NAMALWA (cell line): ENCODE measurements at places on chromosomes 16 and 17.

- no peak for DNase-seq
Measured at GRCh38 chr16:77596261-77596660, 126.1 kb upstream of the NUDT7 start.

DNA sequence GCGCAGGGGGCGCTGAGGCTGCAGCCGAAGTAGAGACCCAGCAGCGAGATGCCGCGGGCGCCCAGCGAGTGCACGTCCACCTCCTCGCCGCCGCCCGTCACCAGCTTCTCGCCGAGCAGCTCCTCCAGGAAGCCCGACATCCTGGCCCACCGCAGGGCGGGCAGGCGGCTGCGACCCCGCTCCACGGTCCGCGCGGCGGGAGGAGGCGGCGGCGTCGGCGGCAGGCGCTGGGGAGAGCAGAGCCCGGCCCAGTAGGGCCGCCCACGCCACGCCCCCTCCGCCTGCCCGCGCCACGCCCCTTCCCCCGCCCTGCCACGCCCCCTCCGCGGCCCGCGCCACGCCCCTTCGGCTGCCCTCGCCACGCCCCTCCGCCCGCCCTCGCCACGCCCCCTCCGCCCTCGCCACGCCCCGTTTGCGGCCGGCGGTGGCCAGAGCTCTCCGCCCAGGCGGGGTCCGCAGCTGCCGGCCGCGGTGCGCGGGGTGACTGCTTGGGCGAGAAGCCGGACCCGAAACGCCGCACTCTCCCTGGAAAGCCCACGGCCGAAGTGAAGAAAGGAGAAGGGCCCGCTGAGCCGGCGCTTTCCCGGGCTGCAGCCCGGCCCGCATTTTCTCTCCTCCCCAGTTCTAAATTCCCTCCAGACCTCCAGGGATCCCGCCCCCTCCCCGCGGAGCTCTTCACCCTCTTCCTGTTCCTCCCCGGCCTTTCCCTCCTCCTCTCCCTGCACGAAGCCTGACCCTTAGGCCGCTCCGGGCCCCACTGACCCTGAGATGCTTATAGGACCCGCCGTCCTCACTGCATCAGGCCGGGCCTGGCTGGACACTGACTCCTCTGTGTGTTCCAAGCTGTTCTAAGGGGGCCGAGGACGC lies at the start of gene NXN:
Gene NXN, minus strand, starts transcription at position 238 of the 867 bp plus-strand sequence.
- DNase-seq = peak; percentile 49

GRCh38 chr16:66133643-66134338 lies 232.7 kb upstream of the CDH5 start:
- DNase-seq = no peak

DNA sequence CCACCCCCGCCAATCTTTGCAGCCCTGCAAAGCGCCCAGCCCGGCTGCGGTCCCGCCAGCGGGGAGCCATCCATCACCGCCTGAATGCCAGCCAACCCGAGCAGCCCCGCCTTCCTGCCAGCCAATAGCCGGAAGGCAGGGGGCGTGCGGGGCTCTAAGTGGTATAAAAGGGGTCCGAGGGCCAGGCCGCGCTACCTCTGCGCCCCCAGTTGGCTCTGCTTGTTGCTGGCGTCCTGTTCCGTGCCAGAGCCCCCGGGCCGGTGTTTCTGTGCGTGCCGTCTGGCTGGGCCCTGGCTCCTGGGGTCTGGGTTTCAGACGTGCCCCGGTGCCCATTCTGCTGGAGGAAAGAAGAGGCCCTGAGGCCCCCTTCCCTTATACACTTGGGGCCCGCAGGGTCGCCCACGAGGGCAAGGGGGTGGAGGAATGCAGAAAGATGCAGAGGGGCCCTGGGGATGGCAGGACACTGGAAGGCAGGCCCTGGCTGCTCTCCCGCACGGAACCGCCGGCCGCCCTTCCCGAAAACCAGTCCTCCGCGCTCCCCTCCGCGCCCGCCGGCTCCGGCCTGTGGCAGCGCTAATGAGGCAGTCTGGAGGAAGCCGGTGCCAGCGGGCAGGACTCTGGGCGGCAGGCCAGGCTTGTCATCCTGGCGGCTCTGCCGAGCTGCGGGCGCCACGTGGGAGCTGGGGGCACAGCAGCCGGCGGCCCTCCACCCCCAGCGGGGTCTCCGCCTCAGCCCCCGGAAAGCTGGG lies 14.0 kb downstream of the COPZ2 start:
- peak; percentile 91 for DNase-seq

- DNase-seq = no peak
Measured at GRCh38 chr16:4408323-4408690, 8.1 kb downstream of the CORO7 start.

- no peak for DNase-seq
Measured at GRCh38 chr17:4706121-4706520, 2.2 kb upstream of the PELP1 start.

DNA sequence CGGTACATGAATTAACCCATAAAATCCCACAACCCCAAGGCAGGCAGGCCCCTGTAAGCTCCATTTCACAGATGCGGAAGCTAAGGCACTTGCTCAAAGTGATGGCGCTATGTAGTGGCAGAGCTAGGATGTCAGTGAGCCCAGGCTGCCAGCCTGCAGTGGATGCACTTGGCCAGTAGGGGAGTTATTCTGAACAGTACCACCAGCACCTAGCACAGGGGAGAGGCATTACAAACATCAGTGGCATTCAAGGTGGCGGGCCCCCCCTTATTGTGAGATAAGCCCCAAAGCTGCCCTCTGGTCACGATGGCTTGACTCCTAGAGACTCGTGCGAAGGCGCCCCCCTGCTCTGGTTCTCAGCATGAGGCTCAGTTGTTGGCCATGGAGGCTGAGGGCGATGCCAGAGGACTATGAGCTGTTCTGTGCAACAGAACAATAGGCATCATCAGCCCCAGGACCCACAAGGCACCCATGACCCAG lies 33.8 kb downstream of the GTF3C1 start:
- peak; percentile 62 for DNase-seq

GRCh38 chr17:48290378-48290777 lies 139.6 kb downstream of the SKAP1 start:
- DNase-seq = no peak

DNA sequence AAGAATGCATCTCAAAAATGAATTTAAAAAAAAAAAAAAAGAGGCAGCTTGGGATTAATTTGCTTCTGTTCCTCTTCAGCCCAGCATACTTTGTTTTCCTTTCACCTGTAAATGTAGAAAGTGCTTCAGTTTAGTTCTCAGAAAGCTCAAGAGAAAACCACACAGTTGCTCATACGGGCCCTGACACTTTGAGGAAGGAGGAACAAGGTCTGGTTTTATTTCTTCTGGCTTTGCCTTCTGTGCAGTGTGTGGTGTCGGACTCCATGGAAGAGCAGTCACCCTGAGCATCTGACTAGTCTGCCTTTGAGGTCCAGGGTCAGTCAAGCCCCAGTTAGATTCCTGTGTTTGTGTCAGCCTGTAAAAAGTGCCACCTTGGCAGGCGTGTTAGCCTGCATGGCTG lies 27.6 kb downstream of the NMT1 start:
- DNase-seq = no peak

- no peak for DNase-seq
Measured at GRCh38 chr17:79100405-79100804, 25.8 kb downstream of the ENGASE start.

DNA sequence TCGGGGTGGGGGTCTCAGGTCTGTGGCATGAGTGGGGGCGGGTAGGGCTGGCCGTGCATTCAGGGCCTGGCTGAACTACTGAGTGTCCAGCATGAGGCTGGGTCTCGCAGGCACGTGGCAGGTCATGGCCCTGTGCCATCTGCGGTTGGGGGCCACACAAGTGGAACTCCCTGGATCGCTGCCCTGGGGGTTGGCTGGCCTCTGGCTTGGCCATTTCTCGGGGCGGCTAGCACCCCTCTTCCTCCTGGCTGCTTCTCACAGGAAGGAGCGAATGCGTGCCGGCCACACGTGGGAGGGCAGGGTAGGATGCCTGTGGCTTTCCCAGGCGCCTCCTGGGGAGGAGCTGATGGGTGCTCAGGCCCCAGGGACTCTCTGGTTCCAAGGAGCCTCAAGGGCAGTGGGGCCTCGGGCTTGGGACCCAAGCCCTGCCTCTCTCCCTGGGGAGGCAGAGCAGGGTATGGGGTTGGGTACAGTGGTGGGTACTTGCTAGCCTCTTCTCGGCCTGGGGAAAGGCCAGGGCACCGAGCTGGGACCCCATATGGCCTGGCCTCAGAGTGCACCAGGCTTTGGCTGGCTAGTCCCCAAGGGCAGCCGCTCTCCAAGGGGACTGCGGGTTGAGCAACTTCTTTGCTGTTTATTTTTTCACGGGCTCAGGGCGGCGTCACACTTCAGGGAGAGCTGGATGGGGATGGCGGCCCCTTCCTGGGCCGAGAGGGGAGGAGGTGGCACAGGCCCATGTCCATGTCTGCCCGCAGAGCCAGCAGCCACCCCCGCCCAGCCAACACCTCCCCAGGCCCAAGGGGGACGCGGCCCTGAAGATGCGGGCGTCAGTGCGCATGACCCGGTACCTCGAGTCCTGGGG lies 37.5 kb downstream of the ADCY7 start:
- DNase-seq = no peak

DNA sequence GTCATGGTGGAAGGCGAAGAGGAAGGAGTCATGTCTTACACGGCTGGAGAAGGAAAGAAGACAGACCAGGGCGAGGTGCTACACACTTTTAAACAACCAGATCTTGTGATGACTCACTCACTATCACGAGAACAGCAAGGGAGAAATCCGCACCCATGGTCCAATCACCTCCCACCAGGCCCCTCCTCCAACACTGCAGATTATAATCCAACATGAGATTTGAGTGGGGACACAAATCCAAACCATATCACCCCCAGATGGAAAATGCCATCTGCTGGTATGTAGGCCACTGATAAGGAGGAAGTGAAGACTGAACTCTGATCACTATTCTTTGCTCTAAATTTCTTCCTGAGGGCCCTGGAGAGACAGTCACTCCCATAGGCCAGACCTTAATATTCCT lies 7.5 kb upstream of the ITGAX start:
- DNase-seq = no peak

DNA sequence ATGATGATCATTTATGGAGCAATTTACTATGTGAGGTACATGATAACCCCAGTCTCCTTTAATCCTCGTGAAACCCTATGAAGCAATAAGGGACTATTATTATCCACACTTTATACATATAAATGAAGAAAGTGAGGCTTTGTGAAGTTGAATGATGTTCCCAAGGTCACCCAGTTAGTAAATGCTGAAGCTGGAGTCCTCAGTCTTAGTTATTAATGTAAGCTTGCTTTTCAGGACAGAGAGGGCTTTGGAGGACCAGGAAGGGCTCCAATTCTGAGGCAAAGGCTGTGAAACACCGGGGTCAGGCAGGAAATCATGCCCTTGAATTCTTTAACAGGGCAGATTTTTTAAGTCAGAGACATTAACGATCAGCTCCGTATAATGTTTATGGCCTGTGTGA lies 36.8 kb downstream of the KSR1 start:
- no peak for DNase-seq

DNA sequence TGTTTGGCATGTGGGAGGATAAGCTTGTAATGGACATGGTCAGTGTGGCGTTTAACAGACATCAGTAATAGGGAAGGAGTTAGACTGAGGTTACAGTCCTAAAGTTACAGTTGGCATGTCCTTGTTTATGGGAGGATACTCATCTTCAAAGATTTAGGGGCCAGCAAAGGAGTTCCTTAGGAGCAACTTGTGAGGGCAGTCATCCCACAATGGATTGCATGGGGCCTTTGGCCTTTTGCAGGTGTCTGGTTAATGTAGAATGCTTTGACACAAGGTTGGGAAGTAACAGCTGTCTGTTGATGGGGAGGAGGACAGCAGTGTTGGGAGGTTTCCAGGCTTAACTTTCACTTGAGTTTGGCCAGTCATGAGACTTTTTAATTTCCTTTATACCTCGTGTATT lies 2.2 kb downstream of the NUBP1 start:
- no peak for DNase-seq

- DNase-seq = no peak
Measured at GRCh38 chr17:31926100-31926729, 10.6 kb upstream of the SUZ12 start.

GRCh38 chr17:33515974-33516373 lies 222.9 kb upstream of the ASIC2 start:
- no peak for DNase-seq
